ENCODE measurements at places on chromosomes 2 and 18.

DNA sequence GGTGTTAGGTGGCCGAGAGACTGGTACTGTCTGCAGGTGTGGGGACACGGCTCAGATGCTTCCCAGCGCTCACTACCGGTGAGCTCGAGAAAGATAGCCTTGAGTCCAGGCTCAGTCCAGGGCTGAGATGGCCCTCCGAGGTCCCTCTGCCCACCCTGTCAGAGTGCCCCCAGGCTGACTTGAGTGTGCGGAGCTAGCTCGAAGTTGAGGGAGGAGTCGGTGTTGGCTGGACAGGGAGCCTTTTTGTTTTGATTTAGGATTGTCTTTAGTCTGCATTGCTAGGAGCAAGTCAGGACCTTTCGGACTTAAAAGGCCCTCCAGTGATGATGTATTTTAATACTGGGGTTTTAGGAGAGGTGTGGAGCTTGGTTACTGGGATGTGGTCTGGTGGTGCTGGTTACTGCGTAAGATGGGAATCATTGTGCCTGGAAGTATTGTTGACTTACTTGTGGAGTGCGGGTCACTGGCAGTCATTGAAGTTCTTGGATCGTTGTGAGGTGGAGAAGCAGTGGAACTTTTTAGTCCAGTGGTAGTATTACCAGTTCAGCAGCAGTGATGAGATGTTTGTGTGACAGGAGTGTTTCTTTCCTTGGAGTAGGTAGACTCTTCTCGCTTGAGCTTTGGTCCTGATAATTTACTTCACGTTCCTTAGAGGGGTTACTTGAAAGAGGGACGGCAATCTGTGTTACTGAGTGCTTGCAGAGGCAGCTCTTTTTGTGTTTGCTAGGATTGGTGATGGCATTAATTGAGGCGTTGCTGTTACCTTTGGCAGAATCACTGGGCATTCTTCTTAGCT, 633 bp downstream of the KIAA1328 start:
- DNase-seq, result no peak

GRCh38 chr2:3604991-3605961, 10.4 kb downstream of the COLEC11 start:
- no peak for DNase-seq

- no peak for DNase-seq
These were observed 109.9 kb upstream of the COPS8 start for GRCh38 chr2:236975766-236976165.

DNA sequence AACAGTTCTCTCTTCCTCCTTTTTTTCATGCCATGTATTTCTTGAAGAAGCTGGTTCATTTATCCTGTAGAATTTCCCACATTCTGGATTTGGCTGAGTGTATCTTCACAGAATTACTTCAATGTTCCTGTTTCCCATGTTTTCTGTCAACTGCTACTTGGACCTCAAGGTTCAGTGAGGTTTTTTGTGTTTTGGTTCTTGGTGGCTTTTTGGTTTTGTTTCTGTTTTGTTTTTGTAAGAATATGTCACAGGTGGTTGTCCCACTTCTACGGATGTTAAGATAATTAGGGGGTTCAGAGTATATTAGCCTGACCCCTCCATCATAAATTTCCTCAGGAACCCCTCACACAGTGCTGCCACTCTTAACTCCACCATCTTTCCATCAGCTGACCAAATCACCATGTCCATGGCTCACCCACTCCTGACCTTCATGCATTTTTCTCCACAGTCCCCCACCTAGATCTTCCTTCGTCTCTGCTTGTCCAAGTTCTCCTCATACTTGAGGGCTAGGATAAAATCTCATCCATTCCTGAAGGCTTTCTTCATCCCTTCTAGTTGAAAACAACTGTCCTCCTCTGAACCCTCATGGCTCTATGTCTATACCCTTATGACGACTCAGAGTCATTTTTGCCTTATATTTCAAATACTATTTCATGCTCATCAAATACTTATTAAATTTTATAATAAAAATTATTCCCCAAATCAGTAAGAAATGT, 40.4 kb downstream of the PLEKHM3 start:
- no peak for DNase-seq
